Amygdala (tissue), 56 donors: ENCODE measurements at places on chromosomes 7 and 10.

- DNase-seq = no peak
These were observed 72.7 kb downstream of the LHPP start for GRCh38 chr10:124534231-124534798.

DNA sequence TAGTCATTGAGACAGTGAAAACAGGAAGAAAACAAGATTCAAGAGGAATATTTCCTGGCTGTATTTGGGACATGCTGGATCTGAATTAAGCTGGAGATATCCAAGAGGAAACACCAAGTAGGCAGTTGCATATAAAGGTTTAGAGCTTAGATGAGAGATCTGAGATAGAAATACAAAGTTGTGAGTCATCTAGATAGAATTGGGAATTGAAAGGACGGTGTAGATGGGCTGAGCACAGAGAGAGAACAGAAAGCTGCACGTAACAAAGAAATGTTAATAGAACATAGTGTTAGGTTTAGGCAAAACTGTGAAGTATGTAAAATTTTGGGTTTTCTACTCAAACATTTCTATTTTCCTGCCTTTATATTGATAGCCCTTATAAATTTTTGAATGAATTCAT lies 218.5 kb upstream of the TMEM196 start:
- no peak for DNase-seq

DNA sequence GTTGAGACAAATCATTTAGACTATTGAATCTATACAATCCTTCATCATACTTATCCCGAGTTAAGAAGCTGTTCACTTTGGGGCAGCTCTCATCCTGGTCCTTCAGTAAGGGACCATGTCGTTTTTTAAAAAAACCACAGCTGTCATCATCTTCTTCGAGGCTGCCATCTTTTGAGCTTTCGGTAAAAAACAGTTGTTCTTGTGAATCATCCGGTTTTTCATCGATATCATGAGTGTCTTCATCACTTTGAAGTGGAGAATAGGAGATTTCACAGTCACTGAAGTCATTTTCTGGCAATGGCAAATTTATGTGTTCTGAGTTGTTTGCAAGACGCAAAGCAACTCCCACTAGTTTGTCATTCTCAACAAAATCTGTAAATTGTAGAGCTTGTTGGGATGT lies 3.9 kb downstream of the DCLRE1A start:
- no peak for DNase-seq

- no peak for DNase-seq
These were observed 8.7 kb upstream of the EN2 start for GRCh38 chr7:155449008-155449868.

- no peak for DNase-seq
These were observed 60.8 kb upstream of the FAM3C start for GRCh38 chr7:121456785-121457359.

GRCh38 chr10:58367069-58367468 lies 18.1 kb upstream of the TFAM start:
- no peak for DNase-seq

DNA sequence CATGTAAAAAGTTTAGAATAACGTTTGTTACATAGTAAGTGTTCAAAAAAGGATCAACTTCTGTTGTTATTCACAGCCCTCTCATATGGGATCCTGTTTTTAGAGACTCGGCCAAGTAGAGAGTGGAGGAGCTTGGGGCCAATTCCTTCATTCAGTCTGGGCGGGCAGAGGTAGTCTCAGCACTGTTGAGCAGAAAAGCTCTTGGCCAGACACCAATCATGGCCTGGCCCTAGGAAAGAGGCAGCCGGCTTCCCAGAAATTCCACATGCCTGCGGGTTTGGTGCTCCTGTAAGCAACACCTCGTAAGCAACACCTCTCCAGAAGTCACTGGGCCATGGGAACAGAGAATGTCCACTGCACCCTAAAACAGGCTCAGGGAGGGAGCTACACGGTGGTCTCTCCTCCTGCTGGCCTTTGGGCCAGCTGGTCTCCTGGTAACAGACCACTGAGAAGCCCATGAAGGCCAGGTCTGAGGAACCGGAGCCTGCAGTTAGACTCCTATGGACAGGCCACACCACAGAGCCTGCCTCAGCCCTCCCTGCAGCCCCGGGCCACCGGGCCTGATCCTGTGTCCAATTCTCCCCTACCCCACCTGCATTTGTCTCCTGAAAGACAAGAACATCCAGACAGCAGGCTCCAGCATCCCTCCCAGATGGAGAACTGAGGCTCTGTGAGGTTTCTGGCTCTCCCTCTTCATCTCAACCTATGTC lies 149.1 kb downstream of the GRID1 start:
- DNase-seq = no peak

DNA sequence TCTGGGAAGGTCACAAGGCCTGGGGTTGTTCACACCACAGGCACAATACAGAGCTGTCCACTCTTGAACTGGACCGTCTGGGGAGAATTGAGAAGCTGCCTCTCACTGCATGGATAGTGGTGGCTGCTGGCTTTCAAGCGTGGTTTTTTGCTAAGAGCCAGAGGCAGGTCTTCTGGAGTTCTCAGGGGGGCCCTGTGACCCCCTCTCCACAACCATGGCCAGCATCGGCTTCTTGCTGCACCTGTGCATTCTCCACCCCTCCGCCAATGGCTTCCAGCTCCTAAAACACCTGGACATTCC lies 140.3 kb downstream of the ADCY1 start:
- no peak for DNase-seq

DNA sequence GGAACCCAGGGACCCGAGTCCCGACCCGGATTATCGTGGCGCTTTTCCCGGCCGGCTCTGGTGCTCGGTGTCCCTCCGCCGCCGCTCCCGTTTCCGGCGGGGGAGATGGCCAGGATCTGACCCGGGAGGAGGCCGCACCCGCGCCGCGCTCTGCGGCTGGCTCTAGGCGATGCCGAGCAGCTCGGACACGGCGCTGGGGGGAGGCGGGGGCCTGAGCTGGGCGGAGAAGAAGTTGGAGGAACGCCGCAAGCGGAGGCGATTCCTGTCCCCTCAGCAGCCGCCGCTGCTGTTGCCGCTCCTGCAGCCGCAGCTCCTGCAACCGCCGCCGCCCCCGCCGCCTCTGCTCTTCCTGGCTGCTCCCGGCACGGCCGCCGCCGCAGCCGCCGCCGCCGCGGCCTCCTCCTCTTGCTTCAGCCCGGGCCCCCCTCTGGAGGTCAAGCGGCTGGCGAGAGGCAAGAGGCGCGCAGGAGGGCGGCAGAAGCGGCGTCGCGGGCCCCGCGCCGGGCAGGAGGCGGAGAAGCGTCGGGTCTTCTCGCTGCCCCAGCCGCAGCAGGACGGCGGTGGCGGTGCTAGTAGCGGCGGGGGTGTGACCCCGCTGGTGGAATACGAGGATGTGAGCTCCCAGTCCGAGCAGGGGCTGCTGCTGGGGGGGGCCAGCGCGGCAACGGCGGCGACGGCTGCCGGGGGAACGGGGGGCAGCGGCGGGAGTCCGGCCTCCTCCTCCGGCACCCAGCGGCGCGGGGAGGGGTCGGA lies 593 bp downstream of the CDK13 start:
- DNase-seq = no peak
